Upper lobe of left lung (tissue), 6 donors: ENCODE measurements at places on chromosomes 1 and 21. TPM values are rescaled to one million over a fixed set of nuclear protein-coding genes. Genes with fewer than 3 reads are reported as not detected.
A peak's percentile ranks its signal among the peaks of the same experiment; 100 is the strongest.

The VWA5B1 gene
- 0.77 TPM for total RNA-seq

DNA sequence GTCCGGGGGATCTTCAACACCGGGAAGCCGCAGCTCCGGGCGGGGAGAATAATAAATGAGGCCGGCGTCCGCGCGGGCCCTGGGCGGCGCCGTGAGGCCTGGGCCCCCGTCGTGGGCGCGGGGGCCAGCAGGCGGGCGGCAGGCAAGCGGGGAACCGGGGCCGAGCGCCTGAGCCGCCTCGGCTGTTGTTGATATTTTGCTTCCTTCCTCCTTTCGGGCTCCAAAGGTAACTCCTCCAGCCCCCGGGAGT is at the start of gene MEF2D:
TSS of gene MEF2D (minus strand) at position 233 of the 250 bp plus-strand sequence. CDS start 17,483 bp downstream, outside the sequence.
- H3K4me1 ChIP-seq, result peaks cover 73% of the 10 kb centered on the region
- peak within 1 kb of the TSS; percentile 90 for H3K4me3 ChIP-seq
- no peaks in the 10 kb centered on the region for H3K36me3 ChIP-seq
- no peak for DNase-seq
- H3K27me3 ChIP-seq, result no peaks in the 10 kb centered on the region
- peak within 1 kb of the TSS; percentile 100 for H3K27ac ChIP-seq

DNA sequence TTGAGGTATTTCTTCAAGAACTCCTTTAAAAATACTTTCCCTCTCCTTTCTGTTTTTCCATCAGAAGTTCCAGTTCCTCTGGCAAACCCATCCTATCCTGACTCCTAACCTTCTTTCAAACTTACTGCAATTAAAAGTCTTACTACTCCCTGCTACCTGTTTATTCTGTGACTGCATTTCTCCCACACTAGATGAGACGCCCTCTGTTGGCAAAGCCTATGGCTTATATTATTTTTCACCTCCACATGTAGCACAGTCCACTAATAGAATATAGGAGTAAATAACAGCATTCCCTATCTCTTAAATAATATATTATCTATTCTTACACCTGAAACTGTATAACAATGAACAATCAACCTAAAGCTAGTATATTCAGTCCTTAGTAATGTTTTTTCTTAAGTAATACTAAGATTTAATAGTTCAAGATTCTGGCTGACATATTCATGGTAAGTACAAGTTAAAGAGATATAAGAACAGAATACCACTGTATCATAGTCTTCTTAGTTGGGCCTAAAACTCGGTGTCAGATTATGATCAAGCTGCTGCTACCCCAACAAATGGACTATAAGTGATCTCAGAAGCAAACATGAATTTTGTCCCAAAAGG is 54.8 kb downstream of the RAB3GAP2 start:
- DNase-seq, result no peak
- peaks cover 5% of the 10 kb centered on the region for H3K4me1 ChIP-seq
- H3K4me3 ChIP-seq, result no peak overlapping the region
- H3K27ac ChIP-seq, result no peak overlapping the region
- no peaks in the 10 kb centered on the region for H3K27me3 ChIP-seq

- H3K36me3 ChIP-seq, result no peaks in the 10 kb centered on the region
- no peak overlapping the region for H3K27ac ChIP-seq
- no peaks in the 10 kb centered on the region for H3K27me3 ChIP-seq
- no peak for DNase-seq
Measured at GRCh38 chr1:168834225-168834872, 105.3 kb upstream of the DPT start.

- H3K36me3 ChIP-seq, result peaks cover 88% of the 10 kb centered on the region
- H3K27me3 ChIP-seq, result no peaks in the 10 kb centered on the region
- DNase-seq, result peak; percentile 96
- H3K4me3 ChIP-seq, result peak overlapping the region; percentile 34
Measured at GRCh38 chr1:93585059-93585966, 96.3 kb downstream of the BCAR3 start.

DNA sequence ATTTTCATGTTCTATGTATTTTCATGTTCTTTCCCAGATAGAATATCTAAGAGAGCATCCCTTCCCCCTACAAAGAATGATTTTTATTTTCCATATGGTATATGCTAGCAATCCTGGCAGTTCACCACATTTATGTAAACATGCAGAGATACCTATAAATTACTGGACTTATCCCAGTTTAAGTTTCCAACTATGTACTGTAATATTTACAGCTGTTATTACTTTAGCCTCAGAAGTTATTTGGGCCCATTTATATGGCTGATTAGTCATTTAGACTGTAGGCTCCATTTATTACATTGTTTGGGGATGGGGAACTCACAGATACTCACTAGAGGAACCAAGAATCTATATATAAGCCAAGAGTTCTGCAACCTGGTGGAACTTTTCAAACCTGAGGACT is 84.8 kb upstream of the WARS2 start:
- no peak overlapping the region for H3K27ac ChIP-seq
- H3K4me3 ChIP-seq, result no peak overlapping the region
- no peaks in the 10 kb centered on the region for H3K36me3 ChIP-seq
- no peaks in the 10 kb centered on the region for H3K4me1 ChIP-seq

DNA sequence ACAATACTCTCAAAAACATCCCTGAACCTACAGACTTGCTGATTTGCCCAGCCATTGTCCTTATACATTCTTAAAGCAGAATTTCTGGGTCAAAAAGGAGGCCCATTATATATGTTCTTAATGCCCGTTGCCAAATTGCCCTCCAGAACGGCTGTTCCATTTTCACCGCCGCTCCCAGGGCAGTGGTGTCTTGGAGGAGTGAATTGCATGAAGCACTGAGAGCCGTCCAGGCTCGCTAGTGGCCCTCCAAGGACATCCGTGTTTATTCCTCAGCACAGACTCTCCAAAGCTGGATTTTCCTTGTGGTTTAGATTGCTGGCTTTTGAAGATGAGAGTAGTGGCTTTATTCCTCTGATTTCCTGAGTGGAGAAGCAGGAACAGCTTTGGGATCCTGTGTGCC is 68.8 kb downstream of the FHAD1 start:
- H3K4me3 ChIP-seq, result no peak overlapping the region
- no peaks in the 10 kb centered on the region for H3K27me3 ChIP-seq
- no peak overlapping the region for H3K27ac ChIP-seq
- H3K4me1 ChIP-seq, result no peaks in the 10 kb centered on the region

The KRTAP27-1 gene
- not detected for total RNA-seq

DNA sequence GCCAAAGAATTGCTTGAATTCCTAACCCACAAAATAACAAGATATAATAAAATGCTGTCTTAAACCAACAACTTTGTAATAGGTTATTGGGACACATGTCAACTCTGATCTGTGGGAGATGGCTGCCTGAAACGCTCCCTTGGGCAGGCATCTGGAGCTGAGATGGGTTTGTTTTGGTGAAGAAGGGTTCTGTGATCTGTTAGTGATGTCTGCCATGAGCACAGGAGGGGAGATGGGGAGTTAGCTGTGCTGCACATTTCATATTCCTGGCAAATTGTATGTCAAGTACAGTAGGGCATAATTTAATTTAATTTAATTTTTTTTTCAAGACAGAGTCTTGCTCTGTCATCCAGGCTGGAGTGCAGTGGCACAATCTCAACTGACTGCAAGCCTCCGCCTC is 34.2 kb upstream of the IFNLR1 start:
- H3K4me1 ChIP-seq, result peaks cover 6% of the 10 kb centered on the region
- no peaks in the 10 kb centered on the region for H3K36me3 ChIP-seq
- H3K27me3 ChIP-seq, result no peaks in the 10 kb centered on the region
- H3K27ac ChIP-seq, result no peak overlapping the region
- H3K4me3 ChIP-seq, result no peak overlapping the region
- DNase-seq, result no peak
